Fibroblast of skin of left biceps (primary cell): ENCODE measurements at places on chromosomes 5 and 9.

DNA sequence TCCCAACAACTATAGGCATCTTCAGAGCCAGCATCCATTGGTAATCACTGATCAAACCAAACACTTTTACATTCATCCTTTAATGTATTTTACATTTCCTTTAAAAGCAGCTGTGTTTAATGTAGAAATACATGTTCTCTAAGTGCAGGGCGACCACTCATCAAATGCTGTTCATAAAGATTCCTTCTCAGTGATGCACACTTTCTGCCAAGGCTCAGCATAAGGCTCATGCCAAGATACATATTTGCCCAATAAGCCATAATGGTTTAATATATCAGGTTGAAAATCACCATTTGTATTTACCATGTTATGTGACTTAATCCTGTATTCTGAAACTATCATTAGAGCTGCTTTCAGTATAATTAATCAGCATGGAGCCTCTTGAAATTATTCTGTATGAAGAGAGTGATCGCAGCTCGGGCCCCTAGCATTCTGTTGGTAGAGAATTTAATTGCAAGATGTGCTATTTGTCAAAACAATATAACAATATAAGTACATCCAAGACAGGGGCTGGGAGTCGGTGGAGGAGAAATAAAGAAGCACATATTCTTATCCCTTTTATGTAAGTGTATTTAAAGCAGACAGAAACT lies 267.5 kb downstream of the EBF1 start:
- no peak for DNase-seq

GRCh38 chr5:181152406-181152805 lies 5.0 kb downstream of the OR2V2 start:
- no peak for DNase-seq

GRCh38 chr5:435961-436640 lies 6.9 kb upstream of the EXOC3 start:
- DNase-seq, result no peak

GRCh38 chr9:35835216-35835632 lies 6.2 kb downstream of the TMEM8B start:
- DNase-seq, result no peak

DNA sequence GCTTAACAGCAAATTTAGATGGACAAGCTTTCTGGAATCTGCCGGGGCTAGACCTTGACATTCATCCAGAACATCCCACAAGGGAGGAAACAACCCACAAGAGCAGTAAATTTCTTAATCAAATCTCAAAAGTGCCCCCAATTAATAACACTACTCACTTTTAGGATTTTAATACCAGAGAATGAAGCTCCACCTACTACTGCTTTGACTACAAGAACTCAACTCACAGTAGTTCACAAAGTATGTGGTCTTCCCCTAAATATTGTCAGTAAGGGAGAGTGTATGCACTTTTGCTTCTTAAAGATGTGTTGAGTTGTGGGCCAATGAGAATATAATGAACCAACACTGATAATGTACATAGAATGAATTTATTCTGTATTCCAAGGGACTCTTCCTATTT lies 94.7 kb downstream of the EBF1 start:
- no peak for DNase-seq

- DNase-seq, result no peak
These were observed 183.1 kb downstream of the TRIO start for GRCh38 chr5:14326035-14326903.

DNA sequence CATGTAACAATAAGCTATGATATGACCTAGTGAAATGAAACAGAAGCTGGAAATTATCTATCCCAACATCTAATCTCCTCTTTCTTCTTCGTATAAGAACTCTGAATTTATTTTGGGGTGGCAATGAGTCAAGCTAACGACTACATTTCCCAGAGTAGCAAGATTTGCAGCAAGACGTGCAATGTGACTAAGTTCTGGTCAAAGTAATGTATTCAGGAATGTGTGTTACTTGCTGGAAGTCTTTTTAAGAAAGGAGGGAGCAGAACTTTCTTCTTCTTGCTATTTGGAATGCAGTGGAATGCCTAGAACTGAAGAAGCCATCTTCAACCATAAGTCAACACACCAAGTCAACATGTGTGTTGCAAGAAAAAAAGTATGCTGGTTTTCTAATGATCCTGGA lies 406.6 kb upstream of the MEF2C start:
- DNase-seq, result peak; percentile 60

- no peak for DNase-seq
These were observed 1.0 kb upstream of the NTMT1 start for GRCh38 chr9:129624947-129625346.

DNA sequence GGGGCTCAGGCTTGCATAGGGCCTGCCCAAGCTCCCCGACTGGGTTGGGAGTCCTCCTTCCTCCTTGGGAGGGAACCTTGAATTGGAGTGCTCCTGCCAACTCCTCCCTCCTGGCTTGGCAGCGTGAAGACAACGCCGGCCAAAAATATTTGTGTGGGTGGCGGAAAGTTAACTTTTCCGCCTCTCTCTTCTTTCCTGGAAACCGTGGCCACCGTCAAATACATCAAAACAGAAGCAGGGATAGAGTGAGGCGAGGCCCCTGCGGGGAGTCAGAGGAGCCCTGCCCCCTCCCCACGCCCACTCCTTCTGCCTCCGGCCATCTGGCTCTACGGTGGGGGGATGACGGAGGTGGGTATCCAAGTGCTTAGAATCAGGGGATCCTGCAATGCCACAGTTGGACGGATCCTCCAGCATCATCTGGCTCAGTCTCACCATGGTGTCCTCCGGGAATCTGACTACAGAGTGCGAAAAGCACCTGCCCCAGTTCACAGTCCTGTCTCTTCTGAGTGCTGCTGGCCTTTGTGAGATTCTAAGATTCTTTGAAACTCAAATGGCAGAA lies 25.2 kb upstream of the SYNPO start:
- no peak for DNase-seq

GRCh38 chr9:120761006-120761405 lies 32.2 kb downstream of the FBXW2 start:
- no peak for DNase-seq

- DNase-seq, result peak; percentile 69
These were observed 15.1 kb downstream of the RPS14 start for GRCh38 chr5:150434464-150434863.

- no peak for DNase-seq
These were observed 135.2 kb upstream of the SLC24A2 start for GRCh38 chr9:19924080-19924479.

DNA sequence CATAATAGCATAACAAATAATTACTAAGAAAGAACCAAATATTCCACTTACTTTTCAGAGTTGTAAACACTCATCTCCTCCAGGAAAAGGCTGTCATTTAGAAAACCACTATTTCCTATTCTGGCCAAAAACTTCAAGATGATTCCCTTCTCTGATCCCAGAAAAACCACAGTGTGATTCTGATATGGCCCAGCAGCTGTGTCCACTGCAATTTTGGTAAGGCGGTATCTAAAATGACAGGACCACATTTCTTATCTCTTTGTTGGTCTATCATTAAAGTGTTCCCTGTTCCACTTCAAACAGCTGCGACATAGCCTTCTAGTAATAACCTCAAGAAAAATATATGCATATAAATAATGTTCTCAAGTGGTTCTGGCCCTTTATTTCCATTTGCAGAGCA lies 96.1 kb downstream of the SEMA6A start:
- DNase-seq, result no peak

DNA sequence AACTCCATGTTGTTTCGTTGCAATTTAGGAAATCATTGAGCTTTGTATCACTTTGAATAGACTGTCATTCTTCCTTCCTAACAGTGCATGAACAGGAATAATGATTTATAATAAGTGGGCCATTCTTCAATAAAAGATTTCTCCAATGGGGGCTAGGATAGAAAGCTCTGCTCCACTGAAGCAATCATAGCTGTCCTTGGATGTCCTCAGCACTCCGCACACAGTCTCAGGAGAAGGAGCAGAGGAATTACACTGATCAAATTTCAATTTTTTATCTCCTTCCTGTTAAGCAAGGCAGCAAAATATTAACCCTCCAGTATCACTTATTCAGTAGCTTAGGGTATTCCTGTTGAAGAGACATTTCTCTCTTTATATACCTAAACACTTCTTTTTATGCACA lies 532.7 kb upstream of the ST8SIA4 start:
- no peak for DNase-seq

DNA sequence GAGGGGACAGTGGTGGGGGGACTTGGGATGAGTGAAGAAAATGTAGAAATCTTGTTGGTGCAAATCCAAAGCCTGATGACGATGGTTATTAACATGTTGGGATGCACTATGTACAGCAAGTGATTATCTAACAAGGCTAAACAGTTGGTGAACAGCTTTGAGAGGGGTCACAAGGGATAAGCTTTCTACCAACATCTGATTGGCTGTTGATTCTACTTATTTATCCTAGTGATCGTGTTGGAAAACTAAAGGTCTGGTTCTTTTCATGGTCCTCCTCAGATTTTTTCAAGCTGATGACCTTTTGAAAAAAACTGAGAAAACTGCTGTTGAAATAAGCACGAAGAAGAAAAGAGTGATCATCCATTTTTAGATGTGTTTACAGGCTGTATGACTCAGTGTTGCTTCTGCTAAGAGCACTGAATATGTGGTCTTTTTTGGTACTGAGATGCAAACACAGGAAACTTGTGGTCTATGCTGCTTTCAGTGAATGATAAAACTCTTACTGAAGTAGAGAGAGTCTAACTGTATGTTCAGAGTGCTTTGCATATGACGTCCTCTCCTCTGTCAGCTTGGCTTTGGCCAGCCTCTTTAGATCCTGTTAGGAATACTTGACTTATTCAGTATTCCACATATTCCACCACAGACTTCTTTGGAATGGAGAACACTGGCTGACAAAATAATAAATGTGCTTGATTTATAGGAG lies 174.8 kb downstream of the SLF1 start:
- DNase-seq, result peak; percentile 50

GRCh38 chr5:53643445-53643844 lies 83.0 kb downstream of the NDUFS4 start:
- no peak for DNase-seq

GRCh38 chr5:54013556-54014194 lies 296.7 kb downstream of the ARL15 start:
- peak; percentile 58 for DNase-seq
